Stimulated activated CD4-positive, alpha-beta T cell treated with anti-CD3 and anti-CD28 coated beads, Interleukin-15, amount 100 ng/mL, for 1 hour (primary cell): ENCODE measurements at places on chromosomes 6 and 20.

GRCh38 chr6:146985111-146985510 is 219.1 kb upstream of the STXBP5 start:
- no peak for DNase-seq

- no peak for DNase-seq
These were observed 492.4 kb downstream of the RFPL4B start for GRCh38 chr6:112839525-112839961.

DNA sequence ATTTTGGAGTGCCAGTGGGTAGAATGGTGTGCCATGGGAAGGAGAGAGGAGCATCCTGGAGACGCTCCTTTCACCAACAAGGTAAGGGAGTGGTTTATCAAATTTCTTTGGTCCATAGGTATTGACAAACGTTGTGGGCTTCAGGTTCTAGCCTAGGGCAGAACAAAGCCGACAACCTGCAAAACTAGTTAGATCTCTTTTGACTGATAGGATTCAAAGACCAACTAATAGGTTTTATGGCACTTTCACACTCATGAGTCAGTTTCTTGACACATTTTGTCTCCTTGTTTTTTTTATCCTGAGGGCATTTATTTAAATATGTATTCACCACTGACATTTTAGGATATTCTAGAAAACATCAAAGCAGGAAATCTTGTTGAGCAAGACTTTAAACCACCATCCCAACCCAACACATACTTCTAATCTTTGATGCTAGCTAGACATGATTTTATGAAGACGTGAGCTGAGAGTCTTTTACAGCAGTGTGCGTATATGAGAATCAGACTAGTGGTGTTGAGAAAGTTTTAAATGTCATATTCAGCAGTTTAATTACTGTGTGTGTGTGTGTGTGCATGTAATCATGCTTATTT is 370.4 kb upstream of the HSF2 start:
- no peak for DNase-seq

GRCh38 chr20:25421102-25421501 is 13.6 kb downstream of the GINS1 start:
- DNase-seq: no peak

GRCh38 chr6:19818805-19819204 is 18.4 kb upstream of the ID4 start:
- DNase-seq: no peak

DNA sequence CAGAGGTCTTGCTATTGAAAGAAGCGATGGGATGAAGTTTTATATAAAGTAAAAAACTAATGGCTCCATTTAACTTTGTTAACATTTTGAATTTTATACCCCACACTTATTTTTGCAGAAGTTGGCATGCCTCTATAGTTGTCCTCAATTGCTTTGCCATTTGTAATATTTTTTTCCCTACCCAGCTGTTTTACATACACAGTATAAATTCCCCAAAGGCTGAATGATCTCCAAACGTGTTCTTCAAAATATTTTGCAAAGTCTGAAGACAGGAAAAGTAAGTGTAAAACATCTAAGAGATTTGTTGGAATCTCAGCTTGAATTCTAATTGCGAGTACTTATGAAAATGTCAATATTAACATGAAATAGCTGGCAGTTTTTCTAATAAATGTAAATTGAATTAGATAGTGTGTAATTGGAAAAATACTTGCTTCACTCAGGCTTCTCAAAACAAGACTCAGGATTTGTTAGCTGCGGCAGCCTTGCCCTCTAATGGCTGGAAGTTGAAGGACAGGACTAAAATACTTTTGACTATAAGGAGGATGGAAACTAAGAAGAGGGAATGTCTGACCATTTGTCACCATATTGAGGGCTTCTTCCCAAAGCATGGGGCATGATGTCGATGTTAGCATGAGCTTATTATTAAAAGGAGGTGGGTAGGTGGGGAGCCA is 226.8 kb downstream of the UST start:
- no peak for DNase-seq

GRCh38 chr6:63887002-63887751 is 251.6 kb downstream of the PHF3 start:
- no peak for DNase-seq

GRCh38 chr6:14094721-14095120 is 22.9 kb upstream of the CD83 start:
- no peak for DNase-seq
